ENCODE measurements at places on chromosomes 7 and 10.

GRCh38 chr10:119342335-119342734, 135.0 kb downstream of the GRK5 start:
- DNase-seq, result no peak

- DNase-seq, result no peak
Observed at GRCh38 chr7:32865448-32866030, 26.0 kb downstream of the KBTBD2 start.

- no peak for DNase-seq
Observed at GRCh38 chr7:158957510-158957906, 101.2 kb downstream of the DYNC2I1 start.

DNA sequence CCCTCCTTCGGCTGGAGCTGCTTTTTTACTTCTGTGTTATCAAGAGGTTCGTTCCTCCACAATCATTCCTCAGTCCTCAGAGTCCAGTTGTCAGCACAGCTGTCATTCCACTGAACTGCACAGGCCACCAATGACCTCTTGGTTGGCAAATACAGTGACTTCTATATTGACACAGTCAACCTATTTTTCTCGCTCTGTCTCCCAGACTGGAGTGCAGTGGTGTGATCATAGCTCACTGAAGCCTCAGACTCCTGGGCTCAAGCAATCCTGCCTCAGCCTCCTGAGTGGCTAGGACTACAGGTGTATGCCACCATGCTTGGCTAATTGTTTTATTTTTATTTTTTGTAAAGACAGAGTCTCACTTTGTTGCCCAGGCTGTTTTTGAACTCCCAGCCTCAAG, 27.7 kb downstream of the CRCP start:
- no peak for DNase-seq

- peak; percentile 59 for DNase-seq
Observed at GRCh38 chr7:112211348-112211907, 4.9 kb downstream of the ZNF277 start.
